HT1080 (cell line): ENCODE measurements at places on chromosomes 7 and 10. TPM values are rescaled to one million over a fixed set of nuclear protein-coding genes. Genes with fewer than 3 reads are reported as not detected.

The GRIFIN gene
- not detected in 2 replicates for total RNA-seq

The GBF1 gene
- total RNA-seq, result 20.8 and 27.6 TPM in 2 replicates

The TRPV5 gene
- total RNA-seq, result not detected in 2 replicates

The SPDYE11 gene
- total RNA-seq, result not detected in 2 replicates

The CYP2C19 gene
- total RNA-seq, result not detected in 2 replicates

The GBX1 gene
- total RNA-seq, result not detected in 2 replicates

The ASIC3 gene
- total RNA-seq, result 0.45 TPM in 1 of 2 replicates, not detected in the other

The TMEM213 gene
- total RNA-seq, result not detected in 2 replicates

The AGBL3 gene
- total RNA-seq, result 1.1 and 1.2 TPM in 2 replicates

The HABP2 gene
- total RNA-seq, result not detected in 2 replicates

The FZD8 gene
- 48.3 and 55.9 TPM in 2 replicates for total RNA-seq

DNA sequence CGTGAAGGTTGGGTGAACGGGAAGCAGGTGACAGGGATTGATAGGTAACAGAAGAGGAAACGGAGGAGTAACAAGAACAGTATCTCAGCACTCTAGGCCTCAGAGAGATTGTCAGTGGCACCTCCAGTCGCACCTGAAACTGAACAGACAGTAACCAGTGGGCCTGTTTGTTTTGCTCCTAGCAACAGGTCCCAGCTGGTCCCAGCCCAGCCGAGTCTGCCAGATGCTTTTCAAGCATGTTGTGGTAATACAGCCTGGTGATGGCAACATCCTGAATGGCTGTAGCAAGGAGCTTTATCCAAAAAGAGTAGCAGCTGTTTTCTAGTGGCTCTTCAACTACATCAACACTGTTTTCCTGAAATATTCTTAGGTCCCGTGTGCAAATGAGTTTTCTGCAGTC is 4.7 kb downstream of the CACNB2 start:
- no peak for DNase-seq

DNA sequence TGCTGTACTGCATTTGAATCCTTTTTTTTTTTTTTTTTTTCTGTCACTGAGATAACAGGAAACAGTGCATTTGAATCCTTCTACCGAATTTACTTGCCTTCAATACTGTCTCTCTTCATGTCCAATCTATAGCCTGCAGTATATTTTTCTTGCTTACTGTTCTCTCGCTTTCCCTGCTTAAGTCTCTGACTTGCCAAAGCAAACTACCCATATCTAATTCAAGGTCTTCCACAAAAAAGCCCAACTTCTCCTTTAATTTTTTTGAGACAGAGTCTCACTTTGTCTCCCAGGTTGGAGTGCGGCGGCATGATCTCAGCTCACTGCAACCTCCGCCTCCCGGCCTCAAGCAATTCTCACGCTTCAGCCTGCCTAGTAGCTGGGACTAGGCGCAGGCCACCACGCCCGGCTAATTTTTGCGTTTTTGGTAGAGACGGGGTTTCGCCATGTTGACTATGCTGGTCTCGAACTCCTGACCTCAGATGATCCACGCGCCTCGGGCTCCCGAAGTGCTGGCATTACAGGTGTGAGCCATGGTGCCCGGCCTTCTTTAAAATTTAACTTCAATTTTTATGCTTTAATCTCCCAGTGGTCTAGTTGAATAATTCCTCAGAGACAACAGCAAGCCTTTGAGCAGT is 882 bp downstream of the PDCD11 start:
- no peak for DNase-seq

DNA sequence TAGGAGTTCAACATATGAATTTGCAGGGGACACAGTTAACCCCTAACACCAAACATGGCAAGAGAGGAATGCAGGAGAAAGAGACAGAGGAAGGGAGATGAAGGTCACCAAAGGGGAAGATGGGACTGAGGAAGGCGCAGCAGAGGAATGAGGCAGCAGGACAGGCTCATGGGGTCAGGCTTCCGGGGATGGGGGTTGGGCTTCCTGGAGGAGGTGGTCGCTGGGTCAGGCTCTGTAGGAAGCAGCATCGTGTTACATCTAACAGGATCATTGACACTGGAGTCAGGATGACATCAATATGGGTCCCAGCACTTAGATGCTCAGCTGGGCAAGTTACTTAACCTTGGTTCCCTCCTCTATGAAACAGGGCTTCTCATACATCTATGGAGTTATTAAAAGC is 113.2 kb downstream of the NPTX2 start:
- no peak for DNase-seq

GRCh38 chr10:58573144-58573543 is 60.5 kb downstream of the BICC1 start:
- no peak for DNase-seq

DNA sequence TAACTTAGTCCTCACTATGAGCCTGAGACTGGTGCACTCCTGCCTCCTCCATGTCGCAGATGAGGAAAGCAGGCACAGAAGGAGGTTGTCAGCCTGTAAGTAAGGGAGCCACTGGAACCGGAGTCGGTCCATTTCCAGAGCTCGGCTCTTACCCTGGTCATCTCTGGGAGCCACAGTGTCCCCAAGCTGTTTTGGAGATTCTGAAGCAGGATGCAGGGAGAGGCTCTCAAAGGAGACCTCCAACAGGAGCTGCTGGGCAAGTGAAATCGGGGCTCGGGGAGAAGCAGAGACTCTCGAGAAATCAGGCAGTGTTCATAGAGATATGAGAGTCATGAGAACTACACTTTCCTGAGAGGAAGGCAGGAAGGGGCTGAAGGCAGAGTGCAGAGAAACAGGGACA is 39.0 kb downstream of the VSTM4 start:
- DNase-seq, result no peak

GRCh38 chr10:18795549-18795948 is 136.3 kb downstream of the ARL5B start:
- no peak for DNase-seq

- DNase-seq, result peak; percentile 53
Observed at GRCh38 chr10:53256623-53257022, 484.0 kb upstream of the MBL2 start.

- DNase-seq, result no peak
Observed at GRCh38 chr7:97002555-97003261, 2.6 kb upstream of the DLX6 start.

DNA sequence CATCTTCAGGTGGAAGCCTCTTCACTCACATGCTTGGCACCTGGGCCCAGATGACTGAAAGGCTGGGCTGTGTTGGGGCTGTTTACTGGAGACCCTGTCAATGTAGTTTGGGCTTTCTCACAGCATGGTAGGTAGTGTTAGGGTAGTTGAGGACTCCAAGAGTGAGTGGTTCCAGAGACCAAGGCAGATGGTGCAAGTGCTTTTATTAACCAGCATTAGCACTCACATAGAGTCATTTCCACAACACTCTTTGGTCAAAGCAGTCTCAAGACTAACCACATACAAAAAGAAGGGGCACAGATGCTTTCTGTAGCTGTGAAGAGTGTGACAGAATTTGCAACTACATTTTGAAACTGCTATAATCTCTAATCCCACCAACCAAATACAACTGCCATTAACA is 135.0 kb downstream of the RTKN2 start:
- no peak for DNase-seq

DNA sequence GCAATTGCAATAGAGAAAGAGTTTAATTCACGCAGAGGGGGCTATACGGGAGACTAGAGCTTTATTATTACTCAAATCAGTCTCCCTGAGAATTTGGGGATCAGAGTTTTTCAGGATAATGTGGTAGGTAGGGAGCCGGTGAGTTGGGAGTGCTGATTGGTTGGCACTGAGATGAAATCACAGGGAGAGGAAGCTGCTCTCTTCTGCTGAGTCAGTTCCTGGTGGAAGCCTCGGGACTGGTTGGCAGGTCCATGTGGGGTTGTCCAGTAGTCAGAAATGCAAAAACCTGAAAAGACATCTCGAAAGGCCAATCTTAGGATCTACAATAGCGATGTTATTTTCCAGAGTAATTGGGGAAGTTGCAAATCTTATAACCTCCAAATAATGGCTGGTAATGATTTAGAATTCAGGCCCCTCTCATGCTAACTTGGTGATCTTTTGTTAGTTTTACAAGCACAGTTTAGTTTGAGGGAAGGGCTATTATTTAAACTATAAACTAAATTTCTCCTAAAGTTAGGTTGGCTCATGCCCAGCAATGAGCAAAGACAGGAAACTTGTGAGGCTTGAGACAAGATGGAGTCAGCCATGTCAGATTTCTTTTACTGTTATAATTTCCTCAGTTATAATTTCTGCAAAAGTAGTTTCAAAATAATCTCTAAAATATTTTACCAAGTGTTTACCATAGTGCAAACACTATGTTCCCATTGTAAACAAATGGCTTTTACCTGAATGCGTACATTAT is 39.4 kb upstream of the SLC25A13 start:
- DNase-seq, result peak; percentile 41

DNA sequence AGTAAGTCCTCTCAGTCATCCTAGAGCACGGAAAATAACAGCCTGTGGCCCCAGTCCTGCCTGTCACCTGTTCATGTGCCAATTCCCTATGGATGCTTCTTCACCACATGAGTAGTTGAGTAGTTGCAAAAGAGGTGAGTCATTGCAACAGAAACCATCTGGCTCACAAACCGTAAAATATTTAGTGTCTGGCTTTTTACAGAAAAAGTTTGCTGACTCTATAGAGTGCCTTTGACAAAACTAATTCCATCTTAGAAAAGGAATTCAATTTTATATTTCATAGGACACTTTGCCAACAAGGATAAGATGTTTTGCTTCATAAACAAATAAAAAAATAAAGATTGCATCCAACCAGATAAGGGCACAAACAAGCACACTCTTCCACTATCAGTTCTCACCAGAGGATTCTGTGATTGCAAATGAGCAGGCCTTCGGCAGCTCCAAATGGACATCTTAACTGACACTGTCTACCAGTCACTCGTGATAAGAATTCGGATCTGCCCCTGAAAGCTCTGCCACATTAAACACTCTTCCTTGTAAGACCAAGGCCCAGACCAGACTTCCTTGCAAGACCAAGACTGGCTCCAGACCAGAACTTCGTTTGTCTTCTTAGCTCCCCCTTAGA is 242.7 kb upstream of the SEMA3C start:
- DNase-seq, result peak; percentile 80

DNA sequence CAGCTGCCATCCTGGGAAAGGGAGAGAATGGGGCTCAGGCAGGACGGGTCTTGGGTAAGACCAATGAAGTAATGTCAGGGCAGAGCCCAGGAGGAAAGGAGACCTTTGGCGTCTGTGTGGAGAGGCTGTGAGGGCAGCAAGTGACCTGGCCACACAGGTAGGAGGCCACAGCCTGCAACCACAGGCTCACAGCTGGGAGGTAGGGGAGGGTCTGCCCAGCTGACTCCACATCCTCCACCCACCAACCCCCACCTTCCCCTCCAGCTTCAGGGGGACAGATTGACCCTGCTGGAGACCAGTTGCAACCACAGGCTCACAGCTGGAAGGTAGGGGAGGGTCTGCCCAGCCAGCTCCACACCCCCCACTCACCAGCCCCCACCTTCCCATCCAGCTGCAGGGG is 262.2 kb upstream of the TCERG1L start:
- no peak for DNase-seq

- DNase-seq, result no peak
Observed at GRCh38 chr7:139094596-139094995, 14.9 kb downstream of the ZC3HAV1 start.

DNA sequence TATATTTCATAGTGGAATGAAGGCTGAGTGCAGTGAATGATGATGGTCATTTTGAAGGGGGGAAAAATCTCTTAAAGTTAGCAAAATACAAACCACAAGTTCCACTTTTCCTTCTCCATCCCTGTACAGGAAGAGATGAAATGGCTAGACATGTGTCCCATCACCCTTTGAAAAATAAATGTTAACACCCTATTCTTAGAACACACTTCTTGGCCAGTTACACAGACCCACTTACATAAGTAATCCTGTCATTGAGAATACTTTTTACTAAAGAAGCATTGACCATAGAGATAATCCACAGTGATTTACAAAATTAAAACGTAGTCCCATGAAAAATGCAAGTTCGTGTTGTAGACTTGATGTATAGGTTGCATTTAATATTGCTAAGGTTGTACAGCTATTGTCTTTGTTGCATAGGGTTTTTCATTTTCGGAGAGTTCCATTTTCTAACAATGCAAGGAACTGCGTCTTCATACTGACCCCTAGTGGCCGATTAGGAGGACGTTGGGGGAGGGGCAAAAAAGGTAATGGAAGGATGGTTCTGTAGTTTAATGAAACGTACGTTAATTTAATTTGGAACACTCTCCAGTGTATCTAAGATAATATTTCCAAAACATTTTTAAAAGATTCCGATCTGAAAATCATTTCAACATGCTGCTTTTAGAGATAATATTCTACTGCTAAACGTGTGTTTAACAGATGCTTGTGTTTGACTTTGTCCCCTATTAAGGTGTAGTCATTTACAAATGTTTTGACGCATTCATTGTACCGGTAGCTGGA is 60.9 kb downstream of the ARMC3 start:
- peak; percentile 39 for DNase-seq

DNA sequence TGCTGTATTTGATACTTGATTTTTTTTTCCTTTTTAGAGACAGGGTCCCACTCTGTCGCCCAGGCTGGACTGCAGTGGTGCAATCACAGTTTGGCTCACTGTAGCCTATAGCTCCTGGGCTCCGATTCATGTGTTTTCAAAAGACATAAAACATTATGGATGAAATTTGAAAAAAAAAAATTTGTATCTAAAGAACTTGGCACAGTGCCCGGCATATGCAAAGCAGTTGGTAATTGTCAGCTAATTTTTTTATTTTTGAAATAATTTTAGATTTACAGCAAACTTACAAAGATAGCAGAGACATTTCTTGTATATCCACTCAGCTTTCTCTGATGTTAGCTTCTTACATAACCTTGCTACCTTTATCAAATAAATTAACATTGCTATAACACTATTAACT is 20.3 kb upstream of the SAMD8 start:
- DNase-seq, result no peak

DNA sequence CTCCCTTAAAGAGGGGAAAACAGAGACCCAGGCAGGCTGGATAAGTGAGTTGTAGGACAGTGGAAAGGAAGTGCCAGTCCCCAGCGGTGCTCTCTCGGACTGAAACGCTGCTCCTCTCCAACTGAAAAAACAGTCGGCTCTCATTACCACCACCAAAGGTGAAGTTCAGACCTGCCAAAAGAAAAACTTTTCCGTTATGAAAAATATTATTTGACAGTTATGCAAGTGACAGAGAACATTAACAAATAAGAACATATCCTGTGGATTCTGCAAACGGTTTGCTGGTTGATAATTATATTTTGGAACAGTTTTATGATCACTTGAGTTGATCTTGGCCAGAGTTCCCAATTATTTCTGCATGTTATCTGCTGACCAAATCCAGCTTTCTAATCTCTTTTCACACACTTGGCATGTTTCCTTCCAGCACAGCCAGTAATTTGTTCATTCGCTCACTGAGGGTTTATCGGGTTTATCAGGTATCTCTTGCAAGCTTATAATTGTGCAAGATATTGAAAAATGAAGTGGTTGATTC is 82.6 kb downstream of the PTPRE start:
- no peak for DNase-seq
